ENCODE measurements at places on chromosomes 7 and 10. TPM values are rescaled to one million over a fixed set of nuclear protein-coding genes. Genes with fewer than 3 reads are reported as not detected.

GRCh38 chr10:67784474-67784873 is 53.5 kb downstream of the DNAJC12 start:
- ATAC-seq: no peak

DNA sequence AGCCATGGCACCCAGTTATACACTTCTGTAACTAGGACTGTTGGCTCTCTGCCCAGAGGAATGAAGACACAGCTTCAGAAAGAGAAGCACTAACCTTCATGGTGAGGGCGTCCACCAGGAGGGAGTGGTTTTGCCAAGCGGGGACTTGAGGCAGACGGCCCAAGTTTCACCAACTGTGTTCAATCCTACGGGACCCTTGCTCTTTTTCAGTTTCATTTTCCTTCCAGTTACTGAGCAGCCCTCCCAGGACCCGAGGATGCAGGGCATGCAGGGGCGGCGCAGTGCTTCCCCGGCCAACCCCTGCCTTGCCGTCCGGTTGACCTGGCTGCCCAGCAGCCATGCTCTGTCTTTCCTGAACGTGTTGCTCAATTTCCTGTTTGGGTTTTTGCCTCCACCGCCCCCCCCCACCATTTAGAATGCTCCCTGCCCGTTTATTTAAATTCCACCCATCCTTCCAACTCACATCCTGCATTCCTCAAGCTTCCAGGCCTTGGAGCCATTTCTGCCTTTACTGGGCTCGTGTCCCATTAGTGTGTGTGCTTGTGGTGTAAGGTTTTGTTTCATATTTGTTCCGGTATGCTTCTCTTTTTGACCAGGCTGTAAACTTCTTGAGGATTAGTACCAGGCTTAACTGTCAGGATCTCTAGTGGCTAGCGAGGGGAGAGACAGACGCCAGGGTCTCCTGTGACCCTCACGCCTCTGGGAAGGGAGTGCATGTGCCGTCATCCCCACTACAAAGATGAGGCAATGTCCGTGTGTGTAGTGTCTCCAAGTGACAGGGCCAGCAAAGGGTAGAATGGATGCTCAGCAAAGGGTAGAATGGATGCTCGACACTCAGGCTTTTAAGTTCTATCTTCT is 31.6 kb downstream of the IL15RA start:
- no peak for ATAC-seq

DNA sequence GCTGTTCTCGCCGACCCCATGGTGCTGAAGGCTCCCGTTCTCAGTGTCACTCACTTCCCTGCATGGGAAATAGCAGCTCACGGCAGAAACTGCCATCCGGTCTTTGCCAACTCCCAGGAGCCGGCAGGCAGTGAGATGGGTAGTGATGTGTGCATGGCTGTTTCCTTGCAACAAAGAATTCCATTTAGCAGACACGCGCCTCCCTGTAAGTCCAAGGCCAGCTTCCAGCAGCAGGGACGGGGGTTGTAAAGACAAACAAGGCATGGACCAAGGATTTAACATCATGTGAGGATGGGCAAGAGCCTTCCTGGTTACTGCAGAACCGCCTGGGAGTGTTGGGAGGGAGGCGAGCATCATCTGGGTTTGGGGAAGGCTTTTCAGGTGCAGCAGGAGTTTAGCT is 273.1 kb downstream of the GLRX3 start:
- no peak for ATAC-seq

The OR6V1 gene
- total RNA-seq: not detected

GRCh38 chr10:71979692-71980062 is 15.5 kb downstream of the CHST3 start:
- no peak for ATAC-seq

GRCh38 chr7:155731380-155731779 is 80.9 kb downstream of the SHH start:
- ATAC-seq: no peak

DNA sequence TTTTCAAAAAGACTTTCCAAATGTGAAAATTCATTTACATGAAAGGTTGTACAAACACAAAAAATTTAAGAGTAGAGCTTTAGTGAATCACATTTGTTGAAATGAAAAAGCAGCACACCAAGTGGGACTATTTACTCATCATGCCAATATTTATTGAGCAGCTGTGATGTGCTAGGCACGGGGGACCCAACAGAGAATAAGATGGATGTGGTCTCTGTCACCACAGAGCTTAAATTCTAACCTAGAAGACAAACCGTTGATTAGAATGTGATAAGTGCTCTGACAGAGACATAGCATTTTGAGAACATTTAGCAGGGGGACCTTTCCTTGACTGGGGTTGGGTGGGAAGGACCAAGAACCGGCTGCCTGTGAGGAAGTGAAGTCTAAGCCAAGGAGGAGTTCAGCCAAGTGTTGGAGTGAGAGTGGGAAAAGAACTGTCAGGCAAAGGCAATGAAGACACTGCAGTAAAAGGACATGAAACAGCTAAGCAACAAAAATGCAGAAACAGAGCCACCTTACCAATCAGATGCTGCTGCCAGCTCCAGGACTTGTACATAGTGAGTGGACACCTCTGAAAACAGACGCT is 19.1 kb downstream of the ADAM12 start:
- ATAC-seq: no peak

DNA sequence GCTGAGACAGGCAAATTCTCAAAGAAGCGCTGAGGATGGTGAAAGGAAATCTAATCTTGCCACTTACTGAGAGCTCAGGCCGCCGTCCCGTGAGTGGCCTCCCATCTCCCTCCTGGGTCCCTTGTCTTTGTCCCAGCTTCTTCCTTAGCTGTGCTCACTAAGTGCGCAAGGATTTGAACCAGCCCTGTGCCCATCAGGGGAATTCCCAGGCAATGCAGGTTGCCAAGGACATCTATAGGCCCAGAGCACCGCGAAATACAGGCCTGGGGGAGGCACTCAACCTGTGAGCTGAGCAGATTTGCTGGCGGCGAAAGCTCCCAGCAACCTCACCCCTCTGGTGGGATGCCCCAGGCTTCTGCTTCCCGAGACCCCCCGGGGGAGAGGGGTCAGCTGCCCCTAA is 64.8 kb downstream of the OAT start:
- ATAC-seq: peak; percentile 7

GRCh38 chr7:50953303-50953702 is 170.6 kb upstream of the GRB10 start:
- ATAC-seq: no peak

DNA sequence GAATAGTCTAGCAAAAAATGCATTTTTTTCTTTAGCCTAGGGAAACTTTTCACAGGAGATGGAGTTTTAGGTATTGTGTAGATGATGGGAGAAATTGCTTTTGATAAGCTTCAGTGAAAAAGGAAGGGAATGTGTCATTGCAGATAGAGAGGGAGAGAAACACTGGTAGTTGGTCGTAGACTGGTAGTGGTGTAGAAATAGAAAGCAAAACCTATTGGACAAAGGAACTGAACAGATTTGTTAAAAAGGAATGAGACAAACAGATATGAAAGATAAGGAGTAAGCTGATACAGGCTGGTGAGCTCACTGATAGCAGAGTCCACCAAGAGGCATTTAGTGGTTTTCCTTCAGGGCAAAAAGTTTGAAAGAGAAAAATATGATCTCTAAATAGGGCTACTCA is 94.3 kb downstream of the ZEB1 start:
- no peak for ATAC-seq

DNA sequence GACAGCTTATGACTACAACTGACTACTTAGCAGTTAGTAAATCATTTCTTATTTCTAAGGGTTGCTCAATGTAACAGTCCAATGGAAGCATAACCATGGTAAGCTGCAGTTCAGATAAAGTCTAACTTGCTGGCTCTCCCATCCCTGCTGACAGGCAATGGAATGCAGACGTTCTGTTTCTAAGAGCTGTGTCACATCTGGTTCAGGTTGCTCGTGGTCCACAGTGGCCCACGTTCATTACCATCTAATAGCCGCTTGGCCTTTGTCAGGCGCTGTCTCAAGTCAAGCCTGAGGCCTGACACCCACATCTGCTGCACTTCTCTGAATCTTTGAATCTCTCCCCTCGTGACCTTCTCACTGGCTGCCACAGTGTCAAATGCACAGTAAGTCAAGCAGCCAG is 240.8 kb downstream of the FGFR2 start:
- ATAC-seq: peak; percentile 76

The DBNL gene
- total RNA-seq: 56.2 TPM

DNA sequence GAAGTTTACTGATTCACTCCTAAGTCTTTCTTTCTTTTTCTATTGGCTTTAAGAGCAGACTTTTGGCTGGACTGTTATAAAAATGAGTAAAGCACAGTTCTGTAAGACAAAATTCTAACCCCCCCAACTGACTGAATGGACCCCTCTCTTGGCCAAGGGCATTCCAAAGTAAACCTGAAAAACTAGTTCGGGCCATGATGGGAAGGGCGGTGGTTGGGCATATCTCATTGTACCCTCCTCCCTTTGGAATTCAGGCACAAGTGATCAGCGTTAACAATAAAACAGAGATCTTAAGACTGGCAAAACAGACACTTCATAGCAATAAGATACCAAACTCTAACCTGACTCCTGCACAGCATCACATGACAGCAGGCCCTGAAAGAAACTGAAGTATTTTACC is 6.1 kb upstream of the KIF20B start:
- ATAC-seq: no peak

GRCh38 chr7:76246804-76247389 is 45.2 kb downstream of the SRRM3 start:
- ATAC-seq: no peak

The CTAGE15 gene
- 0.13 TPM for total RNA-seq

DNA sequence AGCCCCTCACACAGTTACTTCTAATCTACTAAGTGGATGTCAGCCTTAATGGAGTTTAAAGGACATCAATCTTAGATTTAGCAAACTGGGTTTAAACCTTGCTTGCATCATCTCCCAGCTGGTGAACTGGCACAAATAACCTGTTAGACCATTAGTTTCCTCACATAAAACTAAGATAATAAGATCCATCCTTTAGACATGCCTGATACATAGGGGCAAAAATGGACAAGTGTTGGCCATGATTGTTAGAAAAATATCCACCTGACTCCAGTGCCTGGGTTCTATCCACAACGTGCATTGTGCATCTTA is 439.1 kb downstream of the TNS3 start:
- no peak for ATAC-seq

The BICC1 gene
- 3.2 TPM for total RNA-seq

GRCh38 chr7:136194878-136195277 is 217.7 kb upstream of the MTPN start:
- peak; percentile 70 for ATAC-seq

The CHST12 gene
- total RNA-seq: 10.6 TPM

The VPS37D gene
- 0.71 TPM for total RNA-seq

DNA sequence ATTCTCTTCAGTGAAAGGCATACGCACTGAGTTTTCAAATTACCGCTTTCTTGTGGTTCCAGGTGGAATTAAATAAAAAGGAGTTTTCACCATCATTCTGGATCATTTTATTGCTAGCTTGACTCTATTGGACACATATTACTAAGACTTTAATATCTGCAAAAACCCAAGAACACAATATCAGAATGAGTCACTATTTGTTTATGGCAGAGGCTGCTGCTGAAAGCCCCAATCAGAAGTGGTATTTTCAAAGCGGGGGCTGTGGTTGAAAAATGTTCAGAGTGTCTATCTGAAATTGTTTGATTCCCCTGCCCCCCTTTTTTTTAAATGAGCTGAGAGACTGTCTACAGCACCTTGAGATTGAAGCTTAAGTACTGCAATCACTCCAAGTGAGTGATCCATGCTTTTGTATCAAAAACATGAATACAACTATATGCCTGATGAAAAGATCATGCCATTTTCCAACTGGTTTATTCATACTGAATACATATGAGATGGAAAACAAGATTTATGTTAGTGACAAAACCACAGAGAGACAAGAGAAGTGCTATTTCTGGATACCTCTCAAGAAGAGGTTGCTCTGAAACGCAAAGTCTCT is 376.4 kb downstream of the HTR7 start:
- ATAC-seq: no peak

The CNPY1 gene
- total RNA-seq: 0.19 TPM

GRCh38 chr10:61935077-61935476 is 33.6 kb downstream of the ARID5B start:
- ATAC-seq: no peak

The FRAT2 gene
- total RNA-seq: 13.7 TPM

DNA sequence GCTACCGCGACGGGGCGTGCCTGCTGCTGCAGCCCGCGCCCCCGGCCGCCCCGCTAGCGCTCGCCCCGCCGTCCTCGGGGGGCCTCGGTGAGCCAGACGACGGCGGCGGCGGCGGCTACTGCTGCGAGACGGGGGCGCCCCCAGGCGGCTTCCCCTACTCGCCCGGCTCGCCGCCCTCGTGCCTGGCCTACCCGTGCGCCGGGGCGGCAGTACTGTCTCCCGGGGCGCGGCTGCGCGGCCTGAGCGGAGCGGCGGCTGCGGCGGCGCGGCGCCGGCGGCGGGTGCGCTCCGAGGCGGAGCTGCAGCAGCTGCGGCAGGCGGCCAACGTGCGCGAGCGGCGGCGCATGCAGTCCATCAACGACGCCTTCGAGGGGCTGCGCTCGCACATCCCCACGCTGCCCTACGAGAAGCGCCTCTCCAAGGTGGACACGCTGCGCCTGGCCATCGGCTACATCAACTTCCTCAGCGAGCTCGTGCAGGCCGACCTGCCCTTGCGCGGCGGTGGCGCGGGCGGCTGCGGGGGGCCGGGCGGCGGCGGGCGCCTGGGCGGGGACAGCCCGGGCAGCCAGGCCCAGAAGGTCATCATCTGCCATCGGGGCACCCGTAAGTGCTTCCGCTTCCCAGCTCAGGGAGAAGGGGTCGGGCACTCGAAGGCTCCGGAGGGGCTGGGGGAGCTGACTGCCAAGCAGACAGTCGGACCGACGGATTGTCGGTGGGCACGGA is 761 bp downstream of the PTF1A start:
- no peak for ATAC-seq

DNA sequence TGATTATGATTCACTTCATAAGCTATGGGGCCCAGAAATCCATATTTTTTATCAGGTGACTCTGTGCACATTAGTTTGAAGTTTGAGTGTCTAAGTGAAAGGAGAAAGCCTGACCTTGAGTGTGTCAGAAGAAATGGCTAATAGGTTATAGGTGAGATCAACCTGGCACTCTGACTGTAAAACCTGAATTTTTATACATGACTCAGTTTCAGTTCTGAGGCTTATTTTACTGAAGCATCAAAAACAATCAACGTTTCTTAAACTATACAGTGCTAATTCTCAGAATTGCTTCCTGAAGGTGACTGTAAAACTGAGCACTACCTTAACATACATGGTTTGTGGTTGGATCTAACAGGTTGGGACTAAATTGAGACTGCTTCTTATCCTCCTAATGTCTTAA is 159.4 kb upstream of the AHR start:
- ATAC-seq: no peak

DNA sequence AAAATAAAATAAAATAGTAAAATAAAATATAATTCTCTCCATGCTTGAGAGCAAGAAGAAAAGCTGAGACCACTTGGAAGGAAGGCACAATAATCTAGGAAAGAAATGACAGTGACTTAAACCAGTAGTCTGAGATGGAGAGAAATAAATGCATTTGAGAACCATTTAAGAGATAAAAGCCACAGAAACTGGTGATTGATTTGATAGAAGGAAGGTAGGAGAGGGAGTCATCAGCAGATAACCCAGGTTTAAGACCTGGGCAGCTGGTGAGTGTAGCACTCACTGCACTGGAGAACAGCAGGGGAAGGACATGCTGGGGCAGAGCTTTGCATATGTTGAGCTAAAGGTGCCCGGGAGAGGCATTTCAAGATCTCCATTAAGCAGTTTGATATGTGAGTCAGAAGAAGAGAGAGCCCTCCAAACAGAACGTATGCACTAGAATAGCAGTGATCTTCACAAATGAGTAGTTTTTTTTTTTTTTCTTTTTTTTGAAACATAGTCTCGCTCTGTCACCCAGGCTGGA is 268.0 kb downstream of the DYNC1I1 start:
- ATAC-seq: no peak
